GM13977 (cell line): ENCODE measurements at places on chromosomes 1 and 21.

GRCh38 chr1:154971341-154971998 is 923 bp upstream of the SHC1 start:
- no peak for DNase-seq

DNA sequence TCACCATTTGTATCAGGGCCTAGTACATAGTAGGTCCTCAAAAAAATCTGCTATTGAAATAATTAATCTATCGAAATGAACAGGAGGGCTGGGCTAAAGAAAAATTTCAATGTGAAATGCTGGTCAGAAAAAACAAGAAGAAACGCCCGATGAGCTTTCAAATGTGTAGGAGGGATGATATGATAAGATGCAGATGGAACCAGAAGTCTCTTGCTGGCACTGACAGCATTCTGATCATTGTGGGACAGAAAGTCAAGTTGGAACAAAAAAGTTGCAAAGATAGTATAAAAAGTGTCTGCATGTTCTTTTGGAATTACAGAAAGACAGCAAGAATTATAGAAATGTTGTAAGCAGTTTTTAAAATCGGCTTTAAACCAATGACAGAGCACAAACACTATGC is 11.1 kb downstream of the G0S2 start:
- no peak for DNase-seq

DNA sequence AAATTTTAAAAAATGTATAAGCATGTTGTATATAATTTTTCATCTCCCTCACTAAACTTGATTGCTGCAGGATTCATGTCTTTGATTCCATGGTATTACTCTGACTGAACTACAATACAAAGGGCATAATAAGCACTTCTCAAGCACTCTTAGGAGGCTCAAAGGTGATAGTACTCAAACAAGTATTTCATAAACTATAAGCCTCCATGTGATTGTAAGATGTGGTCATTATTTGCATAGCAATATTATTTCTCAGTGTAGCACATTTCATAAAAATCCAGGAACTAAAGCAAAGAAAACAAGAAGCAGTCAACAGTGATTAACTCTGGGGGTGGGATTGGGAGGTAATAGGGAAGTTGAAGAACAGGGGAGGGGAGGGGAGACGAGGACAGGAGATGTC is 106.2 kb upstream of the DPT start:
- DNase-seq, result no peak

GRCh38 chr21:37432710-37433455 is 66.3 kb downstream of the DYRK1A start:
- DNase-seq, result no peak

DNA sequence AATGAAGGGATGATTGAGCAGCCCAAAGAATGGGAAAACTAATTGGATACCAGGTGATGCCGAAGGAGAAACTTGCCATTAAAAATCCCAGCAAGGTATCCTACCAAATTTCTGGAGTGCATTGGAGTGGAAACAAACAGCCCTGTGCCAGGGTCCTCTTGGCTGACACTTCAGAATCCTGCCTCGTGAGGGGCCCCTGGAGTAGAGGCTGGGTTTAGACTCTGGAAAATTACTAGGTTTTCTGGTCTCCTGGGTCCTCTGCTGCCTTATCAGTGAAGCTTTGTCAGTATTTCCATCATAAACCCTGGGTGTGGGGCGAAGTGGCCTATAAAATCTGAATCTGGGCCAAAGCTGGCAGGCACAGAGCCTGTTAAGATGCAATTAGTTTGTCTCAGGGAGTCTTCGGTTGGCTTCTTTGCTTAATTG is 289.2 kb upstream of the USP24 start:
- no peak for DNase-seq

GRCh38 chr1:217647791-217648190 is 16.6 kb downstream of the SPATA17 start:
- no peak for DNase-seq

- no peak for DNase-seq
Measured at GRCh38 chr1:180550241-180550640, 8.5 kb upstream of the OVAAL start.

- no peak for DNase-seq
Measured at GRCh38 chr1:161230762-161231161, 4.9 kb downstream of the TOMM40L start.

- no peak for DNase-seq
Measured at GRCh38 chr1:119588621-119589020, 59.4 kb downstream of the ZNF697 start.

- no peak for DNase-seq
Measured at GRCh38 chr1:244341455-244342450, 110.0 kb downstream of the ADSS2 start.

- DNase-seq, result peak; percentile 95
Measured at GRCh38 chr1:166875734-166876539, at the start of gene TADA1. TSS of gene TADA1 (minus strand) at chr1:166876264. CDS start at chr1:166876233, 31 bp downstream.

- DNase-seq, result no peak
Measured at GRCh38 chr1:30111431-30111830, 612.0 kb downstream of the MATN1 start.

DNA sequence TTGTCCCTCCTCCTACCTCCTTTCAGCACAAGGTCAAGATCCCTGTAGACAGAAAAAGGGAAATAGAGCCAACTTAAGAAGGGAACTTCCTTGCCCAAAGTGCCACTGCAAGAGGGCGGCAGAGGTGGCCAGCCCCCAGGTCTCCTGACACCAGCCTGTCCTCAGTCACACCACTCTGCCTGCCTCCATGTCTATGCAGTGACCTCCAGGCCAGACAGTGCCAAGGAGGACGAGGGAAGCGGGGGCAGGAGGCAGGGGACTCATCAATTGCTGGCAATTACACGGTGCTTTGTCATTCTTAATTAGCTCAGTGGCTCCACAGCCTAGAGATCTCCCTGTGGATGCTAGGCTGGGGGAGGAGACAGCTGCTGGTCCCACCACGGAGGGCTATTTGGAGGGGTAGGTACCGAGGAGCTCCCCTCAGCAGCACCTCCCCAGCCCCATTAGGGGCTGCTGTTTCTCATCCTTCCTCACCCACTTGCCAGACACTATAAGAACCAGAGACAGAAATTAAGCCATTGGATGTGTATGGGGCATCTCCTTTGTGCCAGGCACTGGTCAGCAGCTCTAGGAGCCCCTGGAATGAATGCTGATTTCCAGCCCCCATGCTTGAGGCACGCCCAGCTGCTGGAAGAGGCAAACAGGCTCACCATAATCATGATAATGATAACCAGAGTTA is 6.1 kb upstream of the LDLRAP1 start:
- no peak for DNase-seq

- DNase-seq, result peak; percentile 64
Measured at GRCh38 chr1:171226747-171227370, 21.4 kb upstream of the FMO1 start.

- no peak for DNase-seq
Measured at GRCh38 chr1:56357927-56358690, 221.3 kb downstream of the PLPP3 start.

DNA sequence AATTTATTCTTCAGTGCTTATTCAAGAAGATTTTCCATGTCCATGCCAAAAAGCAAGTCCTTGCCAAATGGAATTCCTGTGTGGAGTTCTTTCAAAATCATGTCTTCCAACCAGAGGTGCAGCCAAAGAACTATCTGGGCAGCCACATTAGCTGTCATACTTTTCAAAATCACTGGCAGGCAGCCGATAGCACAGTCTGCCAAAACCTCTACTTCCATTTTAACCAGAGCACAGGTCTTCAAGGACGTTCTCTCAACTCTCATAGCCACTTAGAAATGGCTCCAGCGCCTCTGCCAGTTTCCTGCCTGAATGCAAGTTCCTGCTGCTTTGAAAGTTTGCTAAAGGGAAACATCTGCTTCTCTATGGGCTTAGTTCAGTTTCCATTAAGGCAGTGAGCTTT is 975.7 kb upstream of the ADGRL4 start:
- DNase-seq, result no peak

DNA sequence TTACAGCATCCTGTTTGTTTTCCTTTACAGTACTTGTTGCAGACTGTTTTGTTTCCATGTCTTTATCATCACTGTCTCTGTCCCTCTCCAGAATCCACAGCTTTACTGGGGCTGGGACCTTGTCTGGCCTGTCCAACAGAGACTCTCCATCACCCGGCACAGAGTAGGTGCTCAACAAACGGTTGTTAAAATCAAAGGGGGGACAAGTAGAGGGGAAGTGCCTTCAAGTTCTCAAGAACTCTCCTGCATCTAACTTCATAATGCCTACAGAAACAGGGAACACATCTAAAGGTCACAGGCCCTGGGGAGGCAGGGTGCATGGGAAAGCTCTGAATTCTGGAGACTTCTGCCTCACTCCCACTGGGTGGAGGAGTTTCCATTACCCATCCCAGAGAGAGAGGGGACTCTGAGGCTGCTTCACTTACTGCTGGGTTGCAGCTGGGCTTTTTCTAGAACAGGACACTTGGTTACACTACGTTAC is 2.3 kb upstream of the ECE1 start:
- DNase-seq, result no peak

GRCh38 chr1:156951371-156951770 is 30.9 kb downstream of the LRRC71 start:
- no peak for DNase-seq

DNA sequence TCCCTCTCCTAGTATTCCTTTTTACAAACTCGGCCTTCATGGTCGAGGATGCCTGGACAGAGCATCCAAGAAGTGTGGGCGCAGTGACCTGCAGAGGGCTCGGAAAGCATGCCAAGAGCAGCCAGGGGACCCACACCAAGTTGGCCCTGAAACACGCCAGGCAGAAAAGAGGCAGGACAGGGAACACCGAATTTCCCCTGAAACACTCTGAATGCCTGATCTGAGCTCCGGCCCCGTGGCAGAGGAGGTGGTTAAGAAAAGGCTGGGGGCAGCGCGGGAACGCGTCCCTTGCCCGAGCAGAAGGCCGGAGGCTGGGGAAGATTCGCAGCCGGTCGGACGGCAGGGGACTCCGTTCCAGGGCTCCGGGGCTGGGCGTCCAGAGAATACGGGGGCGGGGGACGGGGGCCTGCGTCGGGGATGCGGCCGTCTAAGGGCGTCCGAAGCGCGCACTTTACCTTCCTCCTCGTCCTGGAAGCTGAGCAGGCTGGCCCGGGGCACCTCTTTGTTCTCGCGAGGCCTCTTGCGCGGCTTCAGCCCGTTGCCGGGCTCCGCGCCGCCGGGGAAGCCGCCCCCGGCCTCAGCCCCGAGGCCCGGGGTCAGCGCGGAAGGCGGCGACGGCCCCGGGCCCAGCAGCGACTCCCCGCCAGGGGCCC is 558 bp downstream of the PAXBP1 start:
- peak; percentile 71 for DNase-seq

DNA sequence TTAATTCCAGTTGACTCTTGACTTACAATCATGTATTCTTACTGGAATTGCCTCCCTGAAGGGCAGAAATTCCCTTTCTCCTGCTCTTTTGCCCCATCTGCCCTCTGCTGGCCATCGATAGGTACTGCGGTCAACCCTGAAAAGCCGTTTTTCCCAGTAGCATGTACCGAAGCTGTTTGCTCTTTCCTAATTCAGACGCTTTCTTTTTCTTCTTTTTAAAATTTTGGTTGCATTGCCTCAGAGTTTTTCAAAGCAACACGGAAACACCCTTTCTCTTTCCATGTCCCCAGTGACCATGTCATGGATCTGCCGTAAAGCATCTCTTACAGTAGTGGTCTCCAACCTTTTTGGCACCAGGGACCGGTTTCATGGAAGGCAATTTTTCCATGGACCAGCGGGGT is 164.2 kb upstream of the C1orf21 start:
- peak; percentile 67 for DNase-seq

GRCh38 chr1:11725616-11726015 is 10.3 kb upstream of the AGTRAP start:
- DNase-seq, result no peak

- DNase-seq, result no peak
Measured at GRCh38 chr1:3598522-3599285, 12.6 kb downstream of the MEGF6 start.

GRCh38 chr1:207072233-207072632 is 16.4 kb upstream of the C4BPB start:
- DNase-seq, result no peak

- DNase-seq, result no peak
Measured at GRCh38 chr21:45887788-45888187, 93.8 kb upstream of the COL6A1 start.

- DNase-seq, result no peak
Measured at GRCh38 chr1:70542856-70543255, 131.8 kb downstream of the CTH start.

GRCh38 chr1:179599623-179600249 is 8.1 kb downstream of the TDRD5 start:
- no peak for DNase-seq
